Caudate nucleus (tissue), 63 donors: ENCODE measurements at places on chromosomes 11 and 22.

GRCh38 chr11:107770551-107770951 is 58.7 kb upstream of the SLN start:
- DNase-seq = no peak

DNA sequence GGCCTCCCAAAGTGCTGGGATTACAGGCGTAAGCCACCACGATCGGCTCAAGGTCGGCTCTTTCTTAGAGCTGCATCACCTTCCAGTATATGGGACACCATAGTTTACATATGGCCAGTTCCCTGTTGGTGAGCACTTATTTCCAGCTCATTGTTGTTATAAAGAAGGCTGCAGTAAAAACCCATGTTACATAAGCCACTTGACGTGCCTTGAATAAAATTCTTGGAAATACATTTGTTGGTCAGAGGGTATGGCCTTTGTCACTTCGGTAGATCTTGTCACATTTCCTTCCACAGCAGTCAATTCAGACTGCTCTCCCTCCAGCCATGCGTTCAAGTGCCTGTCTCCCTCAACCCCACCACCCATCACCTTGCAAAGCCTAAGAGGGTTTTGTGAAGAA is 92.9 kb downstream of the PRR5L start:
- no peak for DNase-seq

DNA sequence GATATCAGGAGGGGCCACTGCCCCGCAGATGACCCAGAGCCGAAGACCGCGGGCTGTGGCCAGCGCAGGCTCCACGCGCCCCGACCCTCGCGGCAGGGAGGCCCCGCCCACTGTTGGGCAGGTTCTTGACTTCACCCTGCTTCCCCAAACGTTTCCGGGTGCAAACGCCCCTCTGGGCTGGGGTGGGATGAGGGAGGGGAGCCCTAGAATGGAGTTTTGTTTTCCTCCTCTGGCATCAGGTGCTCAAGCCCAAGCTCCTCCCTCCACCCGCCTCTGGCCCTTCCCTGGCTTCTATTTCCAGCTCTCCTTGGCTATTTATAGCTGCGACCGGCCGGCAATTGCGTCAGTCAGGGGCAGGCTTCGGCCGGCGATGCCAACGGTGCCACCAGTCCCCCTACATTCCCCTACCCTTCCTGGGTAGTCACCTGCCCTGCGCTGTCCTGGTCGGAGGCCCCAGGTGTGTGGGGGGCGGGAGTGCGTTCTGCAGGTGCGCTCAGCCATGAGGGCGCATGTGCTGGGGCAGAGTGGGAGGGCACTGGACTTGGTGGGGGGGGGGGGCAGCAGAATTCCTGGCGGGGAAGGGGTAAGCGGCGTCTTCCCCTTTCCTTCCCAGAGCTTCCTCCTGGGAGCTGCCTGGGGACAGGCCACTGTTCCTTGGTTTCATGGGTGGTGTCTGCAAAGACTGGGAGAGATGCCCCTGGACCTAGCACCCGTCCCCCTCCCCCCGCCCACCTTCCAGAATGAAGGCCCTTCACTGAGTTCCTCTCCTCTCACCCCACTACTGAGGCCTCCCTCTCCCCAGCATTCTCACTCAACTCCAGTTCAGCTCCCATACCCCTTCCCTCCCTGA is 23.6 kb downstream of the DUSP8 start:
- DNase-seq = peak; percentile 60

DNA sequence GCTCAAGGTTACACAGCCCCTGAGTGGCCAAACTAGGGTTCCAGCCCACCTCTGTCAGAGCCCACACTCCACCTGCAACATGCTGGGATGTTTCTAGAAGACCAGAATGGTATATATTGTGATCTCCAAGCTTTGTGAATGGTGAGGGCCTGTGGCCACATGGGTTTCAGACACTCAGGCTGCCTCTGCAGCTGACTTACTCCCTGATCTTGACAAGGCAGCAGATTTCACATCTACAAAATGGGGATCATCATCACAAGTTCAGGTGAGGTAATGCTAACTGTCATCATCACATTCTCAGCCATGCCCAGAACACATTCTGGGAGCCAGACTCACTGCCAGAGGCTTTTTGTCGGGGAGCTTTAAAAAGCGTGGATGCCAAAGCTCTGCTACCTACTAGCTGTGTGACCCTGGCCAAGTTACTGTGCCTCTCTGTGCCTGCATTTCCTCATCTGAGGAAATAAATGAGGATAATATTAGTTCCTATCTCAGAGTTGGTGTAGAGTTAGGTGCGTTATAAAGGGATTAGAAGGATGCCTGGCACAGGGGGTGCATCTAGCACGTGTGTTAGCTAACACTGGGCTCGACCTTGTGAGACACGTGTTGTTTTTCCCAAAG is 24.9 kb upstream of the WNT11 start:
- DNase-seq = no peak

DNA sequence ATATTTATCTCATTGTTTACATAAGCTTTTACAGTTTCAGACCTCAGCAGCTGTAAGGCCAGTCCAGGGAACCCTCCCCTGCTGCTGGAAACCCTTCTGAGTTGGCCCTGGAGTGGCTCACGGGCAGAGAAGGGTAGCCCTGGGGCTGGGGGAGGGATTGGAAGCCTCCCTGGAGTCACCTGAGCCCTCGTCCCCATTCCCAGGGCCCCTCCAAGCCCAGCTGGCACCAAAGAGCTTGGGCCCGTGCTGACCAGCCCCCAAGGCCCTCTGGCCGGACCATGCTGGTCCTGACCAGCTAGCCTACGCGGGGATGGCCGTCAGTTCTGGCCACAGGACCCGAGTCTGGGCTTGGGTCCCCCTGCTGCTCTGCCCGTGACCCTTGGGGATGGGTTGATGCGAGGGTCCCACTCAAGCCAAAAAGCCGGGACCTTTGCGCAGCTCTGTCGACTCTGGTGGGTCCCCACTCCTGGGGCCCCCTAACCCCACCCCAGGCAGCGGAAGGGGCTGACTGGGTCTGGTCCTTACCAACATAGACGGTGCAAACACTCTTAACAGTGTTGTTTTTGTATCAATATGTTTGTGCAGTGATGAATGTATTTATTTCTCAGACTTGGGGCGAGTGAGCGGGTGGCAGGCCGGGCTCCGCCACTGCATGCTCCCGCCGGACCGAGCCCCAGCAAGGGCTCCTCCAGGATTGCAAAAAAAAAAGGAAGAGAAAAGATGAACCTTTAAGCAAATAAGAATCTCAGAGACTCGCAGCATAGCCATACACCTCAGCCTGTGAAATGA is 17.5 kb upstream of the TMEM191C start:
- no peak for DNase-seq

GRCh38 chr11:26839911-26840698 is 118.2 kb upstream of the SLC5A12 start:
- DNase-seq = no peak

DNA sequence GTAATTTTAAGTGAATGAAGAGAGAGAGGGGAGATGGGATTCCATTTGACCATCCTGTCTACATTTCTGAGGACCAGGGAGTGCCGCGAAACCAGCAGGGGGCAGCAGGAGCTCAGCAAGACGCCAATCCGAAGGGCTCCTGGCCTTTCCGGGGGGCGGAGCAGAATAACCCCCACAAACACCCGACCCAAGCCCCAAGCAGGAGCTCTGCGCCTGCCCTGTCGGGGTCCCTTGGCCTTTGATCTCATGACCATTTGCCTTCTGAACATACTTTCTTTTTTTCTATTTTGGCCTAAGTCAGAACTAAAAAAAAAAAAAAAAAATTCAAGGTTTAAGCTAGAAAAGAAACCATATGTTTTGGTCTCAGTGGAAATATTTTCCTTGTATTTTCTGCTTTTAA is 21.9 kb upstream of the SCN2B start:
- no peak for DNase-seq

GRCh38 chr11:19947537-19948114 is 212.6 kb downstream of the DBX1 start:
- DNase-seq = no peak

DNA sequence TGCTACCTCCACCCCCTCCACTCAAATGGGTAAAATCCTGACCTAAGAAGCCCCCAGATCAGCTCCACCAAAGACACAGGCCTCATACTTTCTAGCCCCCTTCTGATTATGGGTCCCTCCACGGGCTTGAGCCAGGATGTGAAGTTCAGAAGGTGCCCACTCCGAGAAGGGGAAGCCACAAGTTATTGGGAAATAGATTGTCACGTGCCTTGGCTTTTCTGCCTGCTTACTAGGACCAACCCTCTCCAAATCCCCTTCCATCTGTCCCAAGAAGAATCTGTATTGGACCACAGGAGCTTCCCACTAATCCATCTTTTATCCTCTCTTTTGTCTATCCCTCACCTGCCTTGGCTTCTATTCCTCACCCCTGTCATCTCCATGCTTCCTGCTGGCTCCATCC is 3.0 kb upstream of the NRGN start:
- DNase-seq = no peak

DNA sequence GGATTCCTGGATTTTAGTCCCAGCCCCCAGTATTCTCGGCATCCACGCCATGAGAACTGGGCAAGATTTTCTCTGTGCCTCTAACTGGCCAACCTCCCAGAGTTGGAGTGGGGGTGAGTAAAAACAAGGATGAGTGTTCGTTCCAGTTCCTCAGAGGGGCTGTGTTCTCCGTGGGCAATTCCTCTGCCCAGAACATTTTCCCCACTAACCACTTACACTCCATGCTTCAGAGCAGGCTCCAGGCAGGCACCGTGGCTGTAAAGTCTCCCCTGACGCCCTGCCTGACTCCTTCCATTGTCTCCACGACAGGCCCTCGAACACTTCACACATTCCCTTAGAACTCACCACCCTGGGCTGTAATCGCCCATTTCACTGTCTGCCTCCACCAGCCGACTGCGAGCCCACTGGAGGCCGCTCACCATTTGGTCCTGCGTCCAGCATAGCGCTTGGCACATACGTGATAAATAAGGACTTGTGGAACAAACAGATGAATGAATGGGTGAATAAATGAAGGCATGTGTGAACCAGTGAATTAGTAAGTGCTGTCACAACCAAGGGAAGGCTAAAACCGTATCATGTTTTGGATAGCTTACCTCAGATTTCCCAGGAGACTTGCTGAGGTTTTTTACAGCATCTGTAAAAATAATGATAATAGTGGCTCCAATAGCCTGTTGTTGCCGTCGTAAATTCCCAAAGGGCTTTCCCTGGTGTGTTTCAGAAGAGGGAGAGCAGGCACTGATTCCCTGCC is 6.1 kb downstream of the APLNR start:
- DNase-seq = peak; percentile 1

DNA sequence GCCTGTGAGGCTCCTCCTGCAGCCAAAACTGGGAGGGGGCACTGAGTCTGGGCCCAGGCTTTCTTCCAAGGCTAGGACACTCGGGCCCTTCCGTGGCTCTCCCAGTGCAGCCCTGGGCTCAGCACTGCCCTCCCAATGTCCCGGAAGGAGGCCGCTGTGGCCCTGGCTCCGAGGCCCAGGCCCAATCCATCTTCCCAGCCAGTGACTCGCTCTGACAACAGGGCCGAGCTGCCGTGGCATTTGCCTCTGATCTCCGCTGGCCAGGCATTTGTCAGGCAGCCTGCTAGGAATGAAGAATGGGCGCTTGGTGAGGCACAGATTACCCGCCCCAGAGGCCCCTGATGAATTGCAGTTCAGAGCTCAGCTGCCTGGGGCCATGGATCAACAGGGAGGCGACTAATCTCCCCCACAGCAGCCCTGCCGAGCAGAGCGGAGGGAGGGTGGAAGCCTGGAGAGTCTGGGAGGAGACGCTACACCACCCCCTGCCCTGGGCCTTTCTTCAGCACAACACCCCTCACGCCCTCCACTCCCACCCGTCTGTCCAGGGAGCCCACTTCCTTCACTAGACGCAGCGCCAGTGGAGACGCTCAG is 8.3 kb downstream of the FXYD2 start:
- no peak for DNase-seq

GRCh38 chr22:48456449-48456848 is 1371.2 kb downstream of the BRD1 start:
- DNase-seq = no peak

DNA sequence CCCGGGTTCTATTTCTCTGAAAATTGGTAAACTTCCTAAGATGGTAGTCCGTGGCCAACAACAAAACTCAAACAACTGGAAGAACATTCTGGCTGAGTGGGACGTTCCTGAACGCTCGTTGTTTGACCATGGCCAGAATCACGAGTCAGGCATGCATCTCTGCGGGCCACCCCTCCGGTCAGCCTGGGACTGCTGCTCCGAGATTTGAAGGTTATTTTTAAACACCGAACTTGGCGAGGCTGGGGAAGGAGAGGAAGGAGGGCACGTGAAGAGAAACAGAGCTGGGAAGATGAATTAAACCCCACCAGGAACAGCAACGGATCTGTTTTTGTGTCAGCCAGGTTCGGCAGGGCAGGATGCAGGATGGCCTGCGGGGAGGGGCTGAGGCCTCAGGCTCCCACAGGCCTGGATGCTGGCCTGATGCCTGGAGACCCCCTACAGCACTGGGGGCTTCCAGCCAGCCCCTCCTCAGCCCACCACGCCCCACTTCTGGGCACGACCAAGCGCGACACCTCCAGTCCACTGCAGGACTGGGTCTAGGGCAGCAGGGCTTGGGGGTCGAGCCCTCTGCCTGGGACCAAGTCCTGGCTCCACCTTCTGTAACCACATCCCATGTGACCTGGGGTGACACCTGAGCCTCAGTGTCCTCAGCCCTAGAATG is 5.1 kb downstream of the SHISAL1 start:
- no peak for DNase-seq

- DNase-seq = no peak
Measured at GRCh38 chr11:44409558-44410236, 99.8 kb upstream of the ALX4 start.

GRCh38 chr22:50673231-50674129 is 857 bp downstream of the SHANK3 start:
- no peak for DNase-seq

DNA sequence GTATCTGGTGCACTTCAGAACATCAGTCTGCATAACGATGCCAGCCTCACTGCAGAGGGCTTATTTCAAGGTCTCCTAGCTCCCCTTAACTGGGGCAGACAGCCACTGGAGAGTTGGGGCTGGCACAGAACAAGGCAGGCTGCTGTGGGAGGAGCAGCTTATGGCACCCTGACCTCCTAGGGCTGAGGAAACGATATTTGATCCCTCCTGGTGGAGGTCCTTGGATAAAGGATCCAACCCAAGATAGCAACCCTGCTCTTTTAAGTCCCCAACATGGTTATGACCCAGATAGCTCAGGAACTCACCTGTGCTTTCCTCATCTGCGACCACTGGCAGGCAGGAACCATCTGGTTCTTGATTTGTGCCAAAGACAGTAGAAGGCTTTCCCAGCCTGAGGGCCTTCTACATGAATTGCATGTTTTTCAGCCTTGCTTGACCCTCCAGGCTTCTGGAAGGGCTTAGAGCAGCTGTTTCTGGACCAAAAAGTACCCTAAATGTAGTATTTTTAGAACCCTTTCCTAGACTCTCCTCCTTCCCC is 2.8 kb downstream of the TMEM109 start:
- no peak for DNase-seq
